ENCODE measurements at places on chromosomes 4 and X.

DNA sequence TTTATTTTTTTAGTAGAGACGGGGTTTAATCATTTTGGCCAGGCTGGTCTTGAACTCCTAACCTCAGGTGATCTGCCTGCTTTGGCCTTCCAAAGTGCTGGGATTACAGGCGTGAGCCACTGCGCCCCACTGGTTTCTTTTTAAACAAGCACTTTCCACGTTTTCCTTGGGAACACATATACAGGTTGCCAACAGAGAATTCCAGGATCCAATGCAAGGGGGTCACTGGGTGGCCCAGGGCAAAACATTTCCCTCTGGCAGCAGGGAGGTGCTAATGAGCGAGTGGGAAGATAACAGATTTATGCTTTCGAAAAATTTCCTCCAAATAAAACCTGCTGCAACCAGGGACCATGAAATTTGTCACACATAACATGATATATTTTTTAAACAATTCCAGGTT is 41.1 kb downstream of the ADRA2C start:
- no peak for DNase-seq

DNA sequence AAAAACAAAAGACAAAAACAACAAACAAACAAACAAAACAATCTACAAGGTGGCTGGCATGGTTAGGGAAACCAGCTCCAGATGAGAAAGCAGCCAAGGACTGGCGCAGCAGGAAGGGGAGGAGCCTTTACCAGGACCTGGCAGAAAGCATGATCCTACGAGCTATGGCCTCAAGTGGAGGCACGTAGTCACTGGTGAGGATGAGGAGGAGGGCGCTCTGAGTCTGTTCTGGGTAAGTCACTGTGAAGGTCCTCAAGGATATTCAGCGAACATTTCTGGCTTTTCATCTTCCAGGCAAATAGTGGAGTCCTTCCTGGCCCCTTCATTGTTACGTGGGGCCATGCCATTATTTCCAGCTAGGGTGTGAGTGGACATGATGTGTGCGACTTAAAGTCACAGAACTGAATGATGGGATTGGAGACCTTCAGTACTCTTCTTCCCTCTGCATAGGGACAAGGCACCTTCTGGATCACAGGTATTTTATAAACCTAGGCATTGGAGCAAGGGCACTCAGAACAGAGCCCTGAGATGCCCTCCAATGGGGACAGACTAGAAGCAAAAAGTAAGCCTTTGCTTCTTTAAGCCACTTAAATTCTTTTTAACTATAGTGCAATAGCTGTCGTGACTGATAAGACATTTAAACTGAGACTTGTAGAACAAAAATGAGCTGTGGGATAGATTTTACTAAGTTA is 771.3 kb downstream of the RAB28 start:
- DNase-seq = no peak

- no peak for DNase-seq
These were observed 175.8 kb downstream of the CCNG2 start for GRCh38 chr4:77332696-77333270.

DNA sequence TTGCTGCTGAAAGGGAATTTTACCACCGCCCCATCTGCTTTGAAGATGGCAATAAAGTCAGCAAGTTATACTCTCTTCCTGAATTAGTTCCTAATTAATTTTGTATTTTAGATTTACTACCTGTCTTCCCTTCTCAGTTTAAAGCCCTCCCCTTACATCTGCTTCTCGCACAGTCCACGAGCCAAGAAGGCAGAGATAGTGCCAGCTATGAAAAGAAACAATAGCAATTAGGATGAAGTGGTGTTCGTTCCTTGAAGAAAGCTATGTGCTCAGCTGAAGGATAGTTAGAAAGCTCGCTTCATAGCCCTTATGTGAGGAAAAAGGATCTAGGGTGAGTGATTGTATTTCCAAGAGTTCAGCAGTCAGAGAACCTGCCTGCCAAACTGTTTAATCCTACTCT is 1678.8 kb upstream of the TENM3 start:
- no peak for DNase-seq

DNA sequence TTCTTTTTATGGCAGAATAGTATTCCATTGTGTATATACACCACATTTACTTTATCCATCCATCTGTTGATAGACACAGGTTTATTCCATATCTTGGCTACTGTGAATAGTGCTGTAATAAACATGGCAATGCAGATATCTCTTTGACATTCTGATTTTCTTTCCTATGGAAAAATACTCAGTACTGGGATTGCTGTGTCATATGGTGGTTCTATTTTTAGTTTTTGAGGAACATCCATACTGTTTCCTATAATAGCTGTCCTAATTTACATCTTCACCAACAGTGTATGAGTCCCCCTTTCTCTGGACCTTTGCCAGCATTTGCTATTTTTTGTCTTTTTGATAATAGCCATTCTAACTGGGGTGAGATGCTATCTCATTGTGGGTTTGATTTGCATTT is 73.5 kb downstream of the GPAT3 start:
- DNase-seq = no peak

GRCh38 chr4:114870987-114871386 is 242.4 kb downstream of the NDST4 start:
- DNase-seq = no peak

DNA sequence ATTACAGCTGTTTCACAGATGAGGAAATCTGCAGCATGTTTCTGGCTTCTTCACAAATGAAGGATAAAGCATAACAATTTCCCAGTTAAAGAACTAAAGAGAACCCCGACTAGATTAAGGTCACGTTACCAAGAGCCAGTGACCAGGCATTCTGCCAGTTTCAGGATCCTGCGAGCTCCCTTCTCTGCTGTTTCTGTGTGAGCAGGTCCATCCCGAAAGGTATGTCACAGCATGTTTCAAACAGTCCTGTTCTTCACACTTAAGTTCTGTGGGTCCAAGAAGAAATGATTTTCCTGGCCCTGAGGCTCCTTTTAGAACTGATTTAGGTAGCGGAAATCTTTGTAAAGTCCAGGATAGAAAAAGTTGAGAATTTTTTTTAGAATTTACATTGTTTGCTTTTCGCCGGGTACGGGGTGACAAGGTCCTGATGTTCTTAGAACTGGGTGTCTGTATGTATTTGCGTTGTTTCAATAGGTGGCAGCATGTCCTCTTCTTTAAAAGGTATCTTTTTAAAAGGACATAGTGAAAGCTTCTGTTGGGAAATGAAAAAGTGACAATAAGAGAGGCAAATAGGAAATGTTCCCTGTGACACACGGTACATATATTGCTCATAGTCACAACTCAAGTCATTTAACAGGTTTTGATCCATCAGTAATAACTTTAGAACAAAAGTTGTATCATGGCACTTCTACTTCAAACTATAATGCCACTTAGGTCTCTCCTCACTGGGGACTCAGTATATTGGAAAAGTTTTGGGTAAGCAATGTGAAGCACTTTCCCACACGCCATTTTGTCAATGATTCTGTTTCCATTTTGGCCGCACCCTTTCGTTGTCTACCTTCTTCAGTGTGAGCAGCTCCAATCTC is 18.4 kb downstream of the IL21 start:
- DNase-seq = no peak

DNA sequence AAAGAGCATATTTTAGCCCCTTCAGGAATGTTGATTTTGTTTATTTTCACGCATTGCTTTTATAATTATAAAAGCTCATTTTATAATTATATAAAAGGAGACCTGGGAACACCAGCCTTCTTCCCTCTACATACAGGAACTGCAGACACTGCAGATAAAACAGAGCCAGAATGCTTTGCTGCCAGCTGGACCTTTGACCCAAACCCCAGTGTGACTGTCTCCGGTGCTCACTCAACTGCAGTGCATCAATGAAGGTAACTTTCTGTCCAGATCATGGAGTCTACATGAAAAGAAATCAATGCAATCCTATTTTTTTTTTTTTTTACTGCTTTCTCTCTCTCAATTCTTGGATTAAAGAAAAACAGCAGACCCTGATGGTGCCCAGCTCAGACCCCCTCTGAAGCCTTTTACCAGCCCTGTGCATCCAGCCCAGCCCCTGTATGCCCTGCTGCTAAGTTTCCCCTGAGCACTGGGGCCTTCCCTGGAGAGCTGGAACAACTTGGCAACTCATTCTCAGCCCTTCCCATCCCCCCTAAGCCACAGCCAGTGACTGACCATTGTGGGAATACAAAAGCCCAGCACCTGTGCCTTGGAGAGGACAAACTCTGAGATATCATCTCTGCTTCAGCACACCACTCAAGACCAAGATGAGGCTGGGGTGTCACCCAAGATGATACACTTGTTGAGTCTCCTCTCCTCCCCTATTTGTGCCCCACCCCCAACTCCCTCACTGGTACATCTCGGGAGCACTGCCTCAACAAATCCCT is 182.1 kb downstream of the EVC2 start:
- no peak for DNase-seq

- no peak for DNase-seq
These were observed 551.2 kb upstream of the PABPC5 start for GRCh38 chrX:90883479-90883878.

DNA sequence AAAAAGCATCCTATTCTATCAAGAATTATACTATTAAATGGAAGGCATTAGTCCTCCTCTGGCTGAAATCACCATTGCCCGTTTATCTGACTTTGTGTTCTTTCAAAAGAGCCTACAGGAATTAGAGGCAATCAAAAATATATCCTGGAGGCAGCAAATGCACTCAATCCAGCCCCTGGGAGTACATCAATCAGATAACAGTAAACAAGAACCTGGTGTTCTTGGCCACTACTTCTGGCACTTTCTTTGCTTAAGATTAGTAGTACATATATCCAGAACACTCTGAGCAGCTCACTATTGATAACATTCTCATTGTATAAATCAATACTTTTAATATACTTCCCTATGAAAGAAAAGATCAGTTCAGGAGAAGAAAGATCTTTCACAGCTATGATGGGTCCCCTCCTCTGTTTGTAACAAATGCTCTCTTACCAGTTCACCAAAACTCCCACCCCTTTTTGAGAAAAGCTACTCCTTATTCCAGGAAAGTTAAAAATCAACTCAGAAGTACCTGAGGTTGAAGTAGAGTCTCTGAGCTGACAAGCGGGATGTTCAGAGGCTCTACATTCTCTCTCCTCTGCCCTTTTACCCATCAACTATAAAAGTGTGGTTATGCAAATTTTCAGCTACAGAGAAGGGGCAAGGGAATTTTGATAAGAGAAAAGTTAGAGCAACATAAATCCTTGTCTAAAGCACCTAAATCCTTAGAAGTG is 176.0 kb downstream of the COX18 start:
- no peak for DNase-seq

GRCh38 chrX:126701380-126701779 is 118.1 kb upstream of the PRR32 start:
- DNase-seq = no peak

DNA sequence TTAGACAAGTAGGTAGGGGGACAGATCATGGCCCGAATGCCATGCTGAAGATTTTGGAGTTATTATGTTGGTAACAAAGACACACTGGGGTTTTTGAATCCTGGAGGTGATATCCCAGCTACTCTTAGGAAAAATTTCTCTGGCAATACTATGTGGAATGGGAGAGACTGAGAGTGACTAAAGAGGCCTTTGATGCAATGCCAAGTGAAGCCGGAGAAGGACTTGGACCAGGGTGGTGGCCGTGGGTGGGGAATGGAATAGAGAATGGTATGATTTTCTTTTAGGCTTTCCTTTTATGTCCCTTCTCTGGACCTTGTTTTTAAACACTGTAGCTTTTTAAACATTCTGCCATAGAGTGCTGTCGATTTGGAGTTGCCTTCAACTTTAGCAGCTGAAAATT is 141.6 kb downstream of the DCLK2 start:
- no peak for DNase-seq

DNA sequence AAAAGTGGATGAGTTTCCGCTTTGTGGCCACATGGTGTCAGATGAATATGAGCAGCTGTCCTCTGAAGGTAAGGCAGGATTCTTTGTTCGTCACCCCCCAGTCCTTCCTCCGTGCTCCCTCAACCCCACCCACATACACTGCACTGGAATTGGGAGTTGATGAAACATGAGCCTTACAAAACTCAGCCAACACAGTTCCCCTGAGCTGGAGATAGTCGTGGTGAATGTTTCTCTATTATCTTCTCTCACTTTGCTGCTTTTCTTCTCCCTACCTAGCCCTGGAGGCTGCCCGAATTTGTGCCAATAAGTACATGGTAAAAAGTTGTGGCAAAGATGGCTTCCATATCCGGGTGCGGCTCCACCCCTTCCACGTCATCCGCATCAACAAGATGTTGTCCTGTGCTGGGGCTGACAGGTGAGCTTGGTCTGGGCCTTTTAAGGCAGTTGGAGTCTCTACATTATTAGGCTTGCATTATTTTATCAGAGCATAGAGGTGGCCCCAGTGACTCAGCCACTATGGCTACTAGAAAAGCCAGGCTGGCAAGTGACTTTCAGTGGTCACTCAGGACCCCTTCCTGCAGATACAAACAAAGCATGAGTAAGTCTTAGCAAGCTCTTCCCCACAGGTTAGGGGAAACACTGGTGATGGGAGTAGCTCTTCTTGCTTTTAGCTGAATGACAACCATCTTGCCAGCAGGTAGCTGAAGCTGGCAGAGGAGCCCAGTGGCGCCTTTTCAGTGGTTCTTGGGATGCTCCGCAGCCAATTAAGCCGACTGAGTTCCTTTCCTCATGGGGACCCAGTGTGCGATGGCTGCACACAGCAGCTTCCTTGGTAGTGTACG is 1.6 kb downstream of the RPL10 start:
- DNase-seq = no peak

- DNase-seq = no peak
These were observed 147.8 kb upstream of the ZIC3 start for GRCh38 chrX:137418086-137418485.

Data from GM18507 (cell line).